Choroid plexus epithelial cell (primary cell): ENCODE measurements at places on chromosomes 5 and 9.

DNA sequence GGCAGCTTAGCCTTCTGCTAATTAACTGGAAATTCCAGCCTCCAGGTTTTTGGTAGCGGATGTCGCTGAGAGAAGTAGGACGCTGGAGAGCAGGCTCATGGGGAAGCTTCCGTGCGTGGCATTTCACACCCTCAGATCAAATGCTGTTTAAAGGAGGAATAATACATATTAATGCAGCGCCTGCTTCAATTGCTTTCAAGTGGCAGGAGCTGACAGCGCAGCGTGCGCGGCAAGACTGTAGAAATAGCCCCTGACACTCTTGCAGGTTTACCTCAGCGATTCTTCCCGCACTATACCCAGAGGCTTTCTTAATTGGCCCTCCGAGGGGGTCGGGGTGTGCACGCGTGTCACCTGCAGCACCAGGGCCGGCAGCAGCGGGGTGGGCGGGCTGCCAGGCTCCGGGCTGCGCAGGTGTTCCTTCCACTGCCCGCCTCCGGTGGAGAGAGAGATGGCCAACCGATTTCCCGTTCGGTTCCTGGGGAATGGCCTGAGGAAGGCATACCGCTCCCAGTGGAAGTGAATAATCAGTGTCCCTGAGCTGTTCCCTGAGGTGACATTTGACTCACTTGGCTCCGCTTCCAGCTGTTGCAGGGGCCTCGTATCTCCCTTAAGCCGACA is 427.9 kb downstream of the KCTD16 start:
- DNase-seq, result no peak

- no peak for DNase-seq
Observed at GRCh38 chr9:107914151-107914550, 424.6 kb upstream of the KLF4 start.

DNA sequence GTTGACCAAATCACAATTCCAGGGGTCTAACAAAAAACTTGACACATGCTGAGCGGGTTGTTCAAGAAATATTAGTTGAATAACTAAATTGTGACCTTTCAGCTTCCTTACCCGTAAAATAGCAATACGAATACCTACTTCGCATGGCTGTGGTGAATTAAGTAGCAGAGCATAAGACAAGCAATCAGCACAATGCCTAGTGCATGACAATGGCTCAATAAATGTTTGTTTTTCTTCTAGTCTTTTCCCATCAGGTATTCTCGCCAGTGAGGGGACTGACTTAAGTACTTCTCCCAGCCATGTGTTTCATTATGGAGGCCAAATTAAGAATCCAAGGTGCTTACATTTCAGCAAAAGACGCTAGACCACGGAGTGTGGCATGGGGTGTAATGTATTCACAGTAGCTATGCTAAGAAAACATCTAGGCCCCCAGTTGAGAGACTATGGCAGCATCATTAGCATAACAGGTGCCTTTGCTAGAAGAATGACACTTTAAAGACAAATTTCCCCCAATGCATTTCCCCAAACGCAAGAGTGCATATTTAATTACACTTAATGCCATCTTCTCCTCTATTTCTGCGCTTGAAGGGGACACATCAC is 145.9 kb downstream of the ASTN2 start:
- no peak for DNase-seq

DNA sequence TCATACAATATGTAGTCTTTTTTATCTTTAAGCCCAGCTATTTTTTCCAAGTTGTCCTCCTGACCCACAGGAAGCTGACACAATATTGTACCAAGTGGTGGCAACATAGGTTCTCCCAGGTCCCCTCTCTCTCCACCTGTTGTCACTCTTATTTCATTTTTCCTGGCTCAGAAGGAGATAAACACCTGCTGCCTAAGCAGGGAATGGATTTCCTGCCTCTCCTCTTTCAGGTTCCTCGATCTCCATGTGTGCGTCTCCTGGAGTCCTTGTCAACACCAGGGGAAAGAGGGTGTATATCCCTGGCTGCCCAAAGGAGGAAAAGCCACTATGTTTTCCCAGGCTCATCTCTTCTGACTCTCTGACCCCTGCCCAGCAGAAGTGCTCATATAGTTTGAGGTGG is 81.8 kb upstream of the KLF9 start:
- DNase-seq, result no peak

DNA sequence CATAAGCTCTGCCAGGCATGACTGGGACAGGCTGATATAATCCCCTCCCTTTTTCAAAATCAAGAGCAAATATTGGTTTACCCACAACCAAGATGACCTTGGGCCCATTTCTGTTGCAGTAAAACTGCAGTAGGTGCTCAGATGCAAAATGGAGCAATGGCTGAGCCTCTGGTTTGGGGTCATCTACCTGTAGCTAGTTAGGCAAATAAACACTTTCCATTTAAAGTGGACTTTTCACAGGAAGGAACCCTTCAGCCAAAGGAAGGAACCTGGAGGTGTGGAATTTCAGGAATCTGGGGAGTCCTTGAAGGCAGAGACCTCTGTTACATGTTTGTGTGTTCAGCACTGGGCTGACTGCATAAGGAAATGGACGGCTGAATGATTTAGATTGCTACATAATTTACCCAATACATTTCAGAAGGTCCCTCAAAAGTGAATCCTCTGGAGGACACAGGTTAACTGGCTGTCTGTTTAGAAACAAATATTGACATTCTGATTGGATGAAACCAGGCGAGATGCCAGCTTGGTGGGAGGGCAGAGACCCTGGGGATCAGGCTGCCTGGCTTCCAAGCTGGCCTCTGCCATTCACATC is 170.1 kb upstream of the ZNF618 start:
- no peak for DNase-seq

- DNase-seq, result peak; percentile 72
Observed at GRCh38 chr9:129173296-129174101, 4.6 kb downstream of the IER5L start.

DNA sequence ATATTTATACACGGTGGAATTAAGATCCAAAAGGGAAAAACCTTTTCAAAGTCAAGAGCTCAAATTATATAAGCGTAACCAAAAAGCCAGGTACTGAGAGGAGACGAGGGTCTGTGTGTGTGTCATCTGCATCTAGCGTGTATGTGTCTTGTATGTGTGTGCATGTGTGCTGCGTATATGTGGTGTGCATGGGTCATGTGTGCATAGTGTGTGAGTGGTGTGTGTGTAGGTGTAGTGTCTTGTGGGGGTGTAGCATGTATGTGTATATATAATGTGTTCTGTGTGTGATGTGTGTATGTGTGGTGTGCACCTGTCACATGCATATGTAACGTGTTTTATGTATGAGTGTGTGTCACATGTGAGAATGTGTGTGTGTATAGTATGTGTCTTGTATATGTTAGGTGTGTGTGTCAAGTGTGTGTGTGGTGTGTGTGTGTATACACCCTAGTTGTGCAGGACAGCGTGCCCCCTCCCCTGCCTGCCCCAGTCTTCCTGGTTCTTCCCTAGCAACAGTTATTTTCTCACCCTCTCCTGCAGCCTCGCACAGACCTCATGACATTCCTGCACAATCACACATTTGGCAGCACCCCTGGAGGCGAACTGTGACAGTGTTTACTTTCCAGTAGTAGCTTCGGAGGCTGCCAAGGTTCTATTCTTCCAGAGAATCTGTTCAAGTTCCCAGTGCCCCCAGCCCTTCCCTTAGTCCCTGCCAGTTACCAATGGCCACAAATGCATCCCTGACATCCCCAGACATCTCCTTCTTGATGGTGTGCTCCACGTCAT is 27.1 kb upstream of the TNIP1 start:
- DNase-seq, result peak; percentile 63

DNA sequence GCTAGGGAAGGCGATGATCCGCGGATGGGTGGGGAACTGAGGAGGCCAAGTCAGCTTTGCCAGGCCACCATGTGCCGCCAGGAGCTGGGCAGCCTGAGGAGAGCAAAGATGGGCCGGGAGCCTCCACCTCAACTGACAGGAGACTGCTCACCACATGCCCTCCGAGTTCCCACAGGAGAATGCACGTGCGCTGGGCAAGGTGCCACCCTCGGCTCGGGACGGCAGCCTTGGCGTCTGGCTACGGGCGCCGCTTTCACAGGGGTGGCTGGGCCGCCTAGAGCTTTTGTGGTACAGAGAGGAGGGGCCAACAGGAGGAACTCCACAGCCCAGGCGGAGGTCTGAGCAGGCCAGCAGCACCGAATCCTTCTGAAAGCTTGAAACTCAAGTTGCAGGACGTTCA is 5.3 kb upstream of the TBC1D9B start:
- DNase-seq, result no peak

- no peak for DNase-seq
Observed at GRCh38 chr5:157611571-157612476, 36.2 kb upstream of the ADAM19 start.

DNA sequence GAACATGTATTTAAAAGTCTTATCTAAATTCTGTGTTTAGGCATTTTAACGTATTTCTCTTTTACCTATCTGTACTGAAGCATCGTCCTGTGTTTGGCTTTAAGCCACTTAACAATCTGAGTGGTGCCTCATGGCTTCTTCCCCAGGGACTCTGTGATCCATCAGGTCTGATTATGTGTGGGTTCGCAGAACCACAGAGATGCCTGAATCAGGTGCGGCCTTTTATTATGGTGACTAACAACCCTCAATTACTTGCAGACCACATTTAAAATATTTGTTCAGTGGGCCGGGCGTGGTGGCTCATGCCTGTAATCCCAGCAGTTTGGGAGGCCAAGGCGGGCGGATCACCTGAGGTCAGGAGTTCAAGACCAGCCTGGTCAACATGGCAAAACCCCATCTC is 39.6 kb upstream of the SAP30L start:
- no peak for DNase-seq

GRCh38 chr9:95268681-95269080 is 48.8 kb downstream of the FANCC start:
- DNase-seq, result peak; percentile 65

DNA sequence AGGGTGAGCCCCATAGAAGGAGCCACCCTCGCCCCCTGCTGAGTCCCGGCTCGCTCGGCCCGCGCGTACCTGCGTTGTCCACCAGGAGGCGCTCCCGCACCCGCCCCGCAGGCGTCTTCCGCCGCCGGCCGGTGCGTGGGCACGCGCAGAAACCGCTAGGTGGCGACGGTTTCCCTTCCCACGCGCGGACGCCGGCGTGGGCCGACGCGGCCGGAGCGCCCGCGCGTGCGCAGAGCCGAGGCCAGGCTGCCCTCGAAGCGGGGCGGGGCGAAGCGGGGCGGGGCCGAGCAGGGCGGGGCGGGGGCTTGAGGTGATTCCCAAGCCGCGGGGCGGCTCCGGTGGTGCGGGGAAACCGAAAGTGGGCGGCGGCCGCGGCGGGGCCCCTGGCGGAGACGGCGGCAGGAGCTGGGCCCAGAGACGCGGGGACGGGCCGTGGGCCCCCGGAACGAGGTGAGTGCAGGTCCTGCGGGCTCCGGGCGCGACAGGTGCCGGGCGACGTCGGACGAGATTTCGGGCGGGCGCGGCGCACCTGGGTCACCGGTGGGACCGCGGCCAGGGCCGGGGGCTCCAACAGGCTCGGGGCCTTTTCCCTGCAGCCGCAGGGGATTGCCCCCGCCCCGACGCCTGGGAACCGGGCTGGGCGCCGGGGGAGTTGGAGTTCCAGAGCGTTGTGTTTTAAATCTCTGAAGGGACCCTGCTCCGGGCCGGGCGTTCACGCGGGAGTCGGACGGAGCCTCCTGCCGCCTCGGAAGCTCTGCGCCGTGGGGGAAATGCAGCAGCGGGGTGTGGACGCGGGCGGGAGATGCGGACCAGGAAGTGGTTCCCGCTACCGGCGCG is at the start of gene TDRD7:
TDRD7 (plus strand) TSS at position 308 of the 837 bp plus-strand sequence. CDS start 16,370 bp downstream, outside the sequence.
- peak; percentile 80 for DNase-seq

GRCh38 chr9:14096258-14096922 is 217.6 kb downstream of the NFIB start:
- peak; percentile 88 for DNase-seq

DNA sequence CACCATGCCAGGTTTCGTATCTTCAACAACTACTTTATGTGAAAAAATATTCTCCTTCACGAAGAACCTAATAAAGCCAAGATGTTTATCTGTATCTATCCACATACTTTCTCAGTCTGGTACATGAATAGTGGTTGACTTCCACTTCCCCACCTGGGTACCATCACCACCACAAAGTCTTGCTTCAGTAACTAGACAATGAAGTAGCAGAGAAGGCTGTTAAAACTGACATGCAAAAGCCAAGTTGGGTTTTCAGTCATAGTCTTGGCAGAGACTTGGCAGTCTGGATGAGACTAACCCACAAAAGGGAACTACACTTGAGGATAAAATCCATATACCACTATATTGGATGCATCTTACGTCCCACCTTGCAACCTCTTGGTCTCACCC is 5.0 kb downstream of the P4HA2 start:
- DNase-seq, result no peak

GRCh38 chr9:5025416-5025815 is 40.3 kb downstream of the JAK2 start:
- DNase-seq, result peak; percentile 23

GRCh38 chr5:129857116-129857515 is 47.1 kb upstream of the CHSY3 start:
- DNase-seq, result no peak

- no peak for DNase-seq
Observed at GRCh38 chr5:77791926-77792325, 15.8 kb upstream of the TBCA start.

DNA sequence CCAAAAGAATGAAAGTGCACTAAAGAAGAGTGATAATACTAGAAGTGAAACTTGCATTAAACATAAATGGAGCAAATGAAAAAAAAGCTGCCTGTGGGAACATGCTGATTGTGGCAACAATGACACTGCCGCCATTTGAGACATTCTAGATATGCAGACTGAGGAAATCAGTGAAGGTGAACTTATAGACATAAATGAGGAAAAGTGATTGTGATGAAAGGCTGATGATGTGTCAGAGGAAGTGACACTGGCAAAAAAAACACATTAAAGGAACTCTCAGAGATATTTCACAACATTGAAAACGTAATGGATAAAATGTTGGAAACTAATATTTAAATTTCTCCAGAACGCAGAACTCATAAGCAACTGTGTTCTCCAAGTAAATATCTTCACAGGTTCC is 1.2 kb downstream of the ERCC8 start:
- DNase-seq, result no peak

- DNase-seq, result peak; percentile 35
Observed at GRCh38 chr9:37325778-37326177, 96.7 kb upstream of the GRHPR start.

- DNase-seq, result no peak
Observed at GRCh38 chr9:8156346-8156745, 356.8 kb upstream of the DMAC1 start.

DNA sequence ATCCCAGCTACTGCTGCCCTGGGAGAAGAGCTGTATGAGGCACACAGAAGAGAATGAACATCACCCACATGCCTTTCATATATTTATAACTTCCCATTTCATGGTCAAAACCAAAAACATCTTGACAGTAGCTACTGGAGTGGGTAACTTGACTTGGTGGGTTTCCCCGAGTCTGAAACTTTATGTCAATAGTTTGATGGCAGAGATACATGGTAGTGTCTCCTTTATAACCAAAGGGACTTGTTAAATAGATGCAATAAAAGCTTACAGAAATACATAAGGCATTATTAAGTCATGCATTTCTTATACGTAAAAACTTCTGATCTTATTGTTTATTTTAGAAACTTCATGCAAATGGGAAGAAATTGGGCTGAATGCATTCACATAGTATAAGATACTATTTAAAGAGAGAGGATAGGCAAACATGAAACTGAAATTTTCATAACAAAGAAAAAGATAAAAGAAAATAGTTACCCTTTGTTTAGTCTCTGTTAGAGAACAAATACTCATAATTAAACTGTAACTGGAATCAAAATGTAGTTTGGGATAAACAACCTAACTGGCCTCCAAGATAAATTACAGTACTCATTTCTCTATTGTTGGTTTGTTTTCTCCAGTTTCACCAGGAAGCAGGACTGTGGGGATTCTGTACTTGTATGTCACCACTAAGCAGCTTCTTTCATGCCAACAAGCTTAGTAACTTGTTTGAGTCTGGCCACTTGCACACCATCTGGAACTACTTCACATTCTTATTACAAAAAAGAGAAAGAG is 459.3 kb upstream of the MEF2C start:
- peak; percentile 87 for DNase-seq
